H7 (cell line): ENCODE measurements at places on chromosomes 7 and 10. TPM values are rescaled to one million over a fixed set of nuclear protein-coding genes. Genes with fewer than 3 reads are reported as not detected.

- DNase-seq: no peak
Observed at GRCh38 chr10:62433181-62433692, 59.1 kb downstream of the ZNF365 start.

- DNase-seq: no peak
Observed at GRCh38 chr10:3126741-3127346, 45.7 kb downstream of the PITRM1 start.

- DNase-seq: no peak
Observed at GRCh38 chr7:48710995-48711394, 213.4 kb upstream of the CDC14C start.

DNA sequence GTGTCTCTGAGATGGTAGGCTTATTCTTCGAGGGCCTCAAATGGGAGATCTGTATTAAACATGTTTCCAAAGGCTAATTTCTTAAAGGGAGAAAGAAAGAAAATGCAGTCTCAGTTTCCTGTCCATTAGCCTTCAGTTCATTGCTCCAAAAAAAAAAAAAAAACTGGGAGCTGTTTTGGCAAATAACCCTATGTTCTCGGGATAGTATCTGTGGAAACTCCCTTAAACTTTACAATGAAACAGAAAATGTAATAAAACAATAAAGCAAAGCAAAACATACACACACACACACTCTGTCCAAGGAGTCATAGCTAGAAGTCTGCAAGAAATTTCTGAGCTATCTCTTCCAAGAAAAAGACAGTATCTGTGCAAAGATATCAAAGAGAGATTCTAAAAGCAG lies 172.5 kb upstream of the CELF2 start:
- DNase-seq: no peak

Gene NPFFR1
- not detected in 2 replicates for total RNA-seq

DNA sequence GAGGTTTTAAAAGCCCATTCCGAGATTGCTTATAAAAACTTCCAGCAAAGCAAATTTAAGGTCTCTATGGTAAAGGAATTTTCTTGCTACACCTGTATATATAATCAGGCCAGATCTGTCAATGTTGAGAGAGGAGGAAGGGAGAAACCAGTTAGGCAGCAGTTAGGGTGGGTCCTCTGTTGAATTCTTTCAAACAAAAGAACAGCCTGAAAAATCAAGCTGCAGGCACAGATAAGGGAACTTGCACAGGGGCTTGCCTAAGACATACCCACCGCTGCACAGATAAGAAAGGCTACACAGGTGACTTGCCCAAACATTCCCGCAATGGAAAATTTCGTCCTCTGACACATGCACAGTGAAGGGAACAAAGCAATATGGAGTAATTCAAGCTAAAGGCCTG lies 59.8 kb upstream of the IMMP2L start:
- DNase-seq: no peak

Gene PCLO
- total RNA-seq: 0.59 and 1.5 TPM in 2 replicates

- DNase-seq: no peak
Observed at GRCh38 chr7:3326246-3326645, 25.2 kb downstream of the SDK1 start.
